Left ventricle myocardium inferior (tissue), 1 donor: ENCODE measurements at places on chromosomes 3 and 15. TPM values are rescaled to one million over a fixed set of nuclear protein-coding genes. Genes with fewer than 3 reads are reported as not detected.

The B2M gene
- total RNA-seq = 1,128 TPM

The AADAC gene
- total RNA-seq = not detected

The SI gene
- total RNA-seq = not detected

The GPR160 gene
- total RNA-seq = 0.99 TPM

The CCDC80 gene
- total RNA-seq = 171 TPM

The NKIRAS1 gene
- total RNA-seq = 20.8 TPM

The CCK gene
- total RNA-seq = not detected

The CHRNA5 gene
- total RNA-seq = 2.2 TPM

The SETD5 gene
- 49.9 TPM for total RNA-seq

The ARL6 gene
- 3.8 TPM for total RNA-seq

DNA sequence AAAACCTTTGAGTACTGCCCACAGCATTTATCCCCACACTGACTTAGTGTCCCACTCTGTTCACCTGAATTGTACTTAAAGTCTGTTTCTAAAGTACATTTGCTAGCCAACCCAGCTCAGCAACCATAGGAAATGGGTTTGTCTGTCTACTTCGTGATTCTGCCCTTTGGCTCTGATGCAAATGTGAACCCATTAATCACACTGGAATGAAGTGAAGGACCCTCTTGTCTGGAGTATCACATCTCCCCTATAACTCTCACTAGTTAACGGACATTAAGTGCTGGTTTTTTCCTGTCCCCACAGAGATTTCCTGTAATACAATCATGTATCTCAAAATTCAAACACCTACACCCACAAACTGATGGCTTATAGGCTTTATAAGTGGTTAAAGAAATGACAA, 20.5 kb downstream of the EID1 start:
- no peak for DNase-seq

DNA sequence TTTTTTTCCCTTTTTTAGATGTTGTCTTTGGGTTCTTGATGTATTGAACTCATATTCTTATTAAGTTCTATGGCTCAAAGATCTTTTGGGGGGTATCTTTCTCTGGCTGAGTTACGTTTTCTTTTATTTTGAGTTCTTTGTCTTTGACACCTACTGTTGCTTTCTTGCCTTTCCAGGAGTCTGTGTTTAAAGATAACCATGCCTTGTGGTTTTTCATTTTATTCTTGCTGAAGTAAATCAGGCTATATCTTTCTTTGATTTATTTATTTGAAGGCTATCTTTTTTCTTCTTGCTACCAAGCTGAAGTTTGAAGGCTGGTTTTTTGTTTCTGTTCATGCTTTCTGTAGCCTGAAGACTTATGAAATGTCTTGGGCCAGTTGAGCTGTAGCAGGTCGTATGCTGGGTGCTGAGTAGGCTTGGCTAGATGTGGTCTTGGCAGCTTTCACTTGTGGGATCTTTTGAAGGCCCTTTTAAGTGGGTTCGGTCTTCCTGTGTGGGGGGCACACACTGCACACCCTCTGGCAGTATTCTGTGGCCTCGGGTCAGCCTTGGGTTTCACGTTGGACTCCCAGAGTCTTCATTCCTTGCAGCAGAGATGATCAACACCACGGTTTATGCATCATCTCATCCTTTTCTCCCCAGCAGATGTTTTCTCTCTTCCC, 17.5 kb downstream of the SLCO3A1 start:
- no peak for DNase-seq

- DNase-seq = peak; percentile 63
Observed at GRCh38 chr15:73691396-73691795, 7.2 kb downstream of the CD276 start.

DNA sequence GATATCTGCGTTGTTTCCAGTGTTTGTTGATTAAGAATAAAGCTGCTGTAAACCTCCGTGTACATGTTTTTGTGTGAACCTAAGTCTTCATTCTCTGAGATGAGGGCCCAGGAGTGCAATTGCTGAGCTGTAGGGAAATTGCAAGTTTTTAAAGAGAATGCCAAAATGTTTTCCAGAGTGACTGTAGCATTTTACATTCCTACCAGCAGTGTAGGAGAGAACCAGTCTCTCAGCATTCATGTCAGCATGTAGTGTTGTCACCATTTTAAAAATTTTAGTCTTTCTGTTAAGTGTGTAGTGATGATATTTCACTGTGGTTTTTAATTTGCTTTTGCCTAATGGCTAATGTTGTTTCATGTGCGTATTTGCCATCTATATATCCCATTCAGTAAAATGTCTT, 3.4 kb upstream of the MGLL start:
- no peak for DNase-seq

DNA sequence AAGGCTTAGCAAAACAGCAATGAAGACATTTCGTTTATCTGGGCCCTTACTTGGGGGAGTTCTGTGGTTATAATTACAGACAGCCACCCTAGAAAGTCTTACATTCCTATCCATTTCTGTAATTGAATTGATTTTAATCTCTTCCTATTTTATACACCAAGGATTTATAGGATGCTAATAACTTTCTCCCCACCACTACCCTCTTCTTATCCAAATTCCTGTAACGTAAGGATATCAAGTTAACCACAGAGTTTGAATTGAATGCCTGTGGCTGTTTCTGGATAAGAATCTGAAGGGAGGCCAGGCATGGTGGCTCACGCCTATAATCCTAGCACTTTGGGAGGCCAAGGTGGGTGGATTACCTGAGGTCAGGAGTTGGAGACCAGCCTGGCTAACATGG, 78.6 kb downstream of the MLH1 start:
- DNase-seq = no peak

DNA sequence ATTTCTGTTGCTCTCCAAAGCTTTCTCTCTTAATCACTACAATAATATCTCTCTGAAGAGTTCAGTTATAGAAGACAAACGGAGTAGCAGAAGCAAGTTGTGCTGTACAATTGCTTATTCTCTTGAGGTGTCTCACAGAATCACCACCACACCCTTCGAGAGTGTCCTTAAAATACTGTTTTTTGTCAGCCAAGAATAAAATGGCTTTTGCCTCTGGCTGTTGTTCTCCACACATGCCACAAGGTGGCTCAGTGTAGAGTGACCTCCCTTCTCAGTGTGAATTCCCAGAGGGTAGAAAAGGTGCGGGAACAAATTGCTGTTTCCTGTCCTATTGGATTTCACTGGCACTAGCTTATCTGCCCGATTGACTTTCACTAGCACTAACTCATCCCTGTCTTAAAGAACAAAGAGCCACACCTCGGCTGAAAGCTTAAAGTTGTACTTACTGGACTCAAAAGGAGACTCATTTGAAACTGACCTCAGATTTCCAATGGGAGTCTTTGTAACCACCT, 134.2 kb upstream of the SATB1 start:
- no peak for DNase-seq

GRCh38 chr15:99677540-99678134, 55.6 kb downstream of the LYSMD4 start:
- DNase-seq = no peak

- no peak for DNase-seq
Observed at GRCh38 chr3:87191175-87191574, 35.9 kb upstream of the CHMP2B start.

- DNase-seq = no peak
Observed at GRCh38 chr3:8964436-8965370, 1.4 kb upstream of the RAD18 start.

DNA sequence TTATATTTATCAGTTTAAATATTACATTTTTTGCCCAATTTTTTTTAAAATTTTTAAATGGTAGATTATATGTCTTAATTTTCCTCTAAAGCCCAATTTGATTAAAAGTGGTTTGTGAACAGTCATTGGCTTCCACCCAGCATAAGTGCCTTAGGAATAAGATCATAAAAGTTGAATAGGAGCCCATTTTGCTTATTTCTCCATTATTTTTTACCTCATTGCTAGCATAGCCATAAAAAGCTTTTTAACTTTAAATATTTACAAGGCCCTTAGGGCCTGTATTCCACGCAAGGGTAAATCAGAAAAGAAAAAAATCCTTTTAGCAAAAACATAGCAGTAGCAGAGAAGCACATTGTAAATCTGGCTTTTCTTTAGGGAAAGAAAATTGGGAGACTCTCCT, 9.0 kb downstream of the TTC14 start:
- DNase-seq = no peak

DNA sequence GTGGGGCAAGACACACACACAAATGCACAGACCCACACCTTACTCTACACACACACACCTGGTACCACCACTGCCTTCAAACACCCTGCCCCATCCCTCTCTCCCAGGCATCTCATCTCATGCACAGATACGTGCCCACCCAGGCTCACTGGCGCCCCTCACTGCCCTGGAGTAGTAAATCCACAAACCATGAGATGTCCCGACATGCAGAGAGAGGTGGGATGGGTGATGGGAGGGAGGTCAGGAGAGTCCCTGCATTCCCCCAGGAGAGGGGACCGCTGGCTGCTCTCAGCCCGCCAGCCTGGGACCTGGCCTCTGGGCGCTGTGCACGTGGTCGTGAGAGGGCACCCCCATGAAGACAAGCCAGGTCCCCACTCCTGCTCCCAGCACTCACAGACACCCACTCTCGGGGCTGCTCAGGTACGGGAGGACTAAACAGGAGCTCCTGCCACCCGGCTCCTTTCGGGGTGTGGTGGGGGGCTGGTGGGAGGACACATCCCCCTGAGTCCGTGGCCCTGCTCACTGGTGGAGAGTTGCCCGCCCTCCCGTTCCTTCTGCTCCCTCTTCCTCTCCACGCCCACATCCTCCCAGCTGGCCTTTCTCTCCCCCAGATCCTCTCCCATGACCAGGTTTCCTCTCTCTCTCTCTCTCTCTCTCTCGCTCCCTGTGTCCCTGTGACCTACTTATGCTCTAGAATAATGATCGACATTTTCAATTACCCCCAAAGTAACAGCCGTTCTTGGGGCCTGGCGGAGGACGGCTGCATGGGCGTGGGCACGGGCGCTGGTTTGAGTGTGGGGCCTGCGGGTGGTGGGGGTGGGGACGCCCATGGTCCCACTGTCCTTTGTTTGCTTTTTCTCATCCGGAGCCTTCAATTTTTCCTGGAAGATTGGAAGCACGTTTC, 18.9 kb upstream of the CSPG4 start:
- DNase-seq = peak; percentile 63

- no peak for DNase-seq
Observed at GRCh38 chr3:106261396-106261795, 392.6 kb upstream of the CBLB start.

DNA sequence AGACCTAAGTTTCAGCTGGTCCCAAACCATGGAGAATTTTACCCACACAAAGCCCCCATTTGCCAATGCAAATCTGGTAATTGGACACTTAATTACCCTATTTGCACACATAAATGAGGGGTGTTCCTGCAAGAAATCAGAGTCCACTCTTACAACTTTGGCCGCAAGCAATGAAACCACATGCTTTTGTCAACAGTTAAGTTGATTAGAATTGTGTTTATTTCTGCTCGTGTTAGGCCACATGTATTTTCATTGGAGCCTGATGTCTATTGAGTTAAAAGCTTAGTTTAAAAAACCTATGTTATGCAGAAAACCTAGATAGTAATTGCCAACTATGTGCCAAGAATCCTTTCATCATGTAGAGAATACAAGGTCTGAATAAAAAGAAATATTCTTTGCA, 153.8 kb upstream of the CMC1 start:
- no peak for DNase-seq

- DNase-seq = no peak
Observed at GRCh38 chr3:186109897-186110803, 1.3 kb upstream of the ETV5 start.

- no peak for DNase-seq
Observed at GRCh38 chr3:32246079-32246675, 7.7 kb downstream of the CMTM8 start.

GRCh38 chr3:184543843-184544512, 17.6 kb upstream of the EPHB3 start:
- peak; percentile 49 for DNase-seq

DNA sequence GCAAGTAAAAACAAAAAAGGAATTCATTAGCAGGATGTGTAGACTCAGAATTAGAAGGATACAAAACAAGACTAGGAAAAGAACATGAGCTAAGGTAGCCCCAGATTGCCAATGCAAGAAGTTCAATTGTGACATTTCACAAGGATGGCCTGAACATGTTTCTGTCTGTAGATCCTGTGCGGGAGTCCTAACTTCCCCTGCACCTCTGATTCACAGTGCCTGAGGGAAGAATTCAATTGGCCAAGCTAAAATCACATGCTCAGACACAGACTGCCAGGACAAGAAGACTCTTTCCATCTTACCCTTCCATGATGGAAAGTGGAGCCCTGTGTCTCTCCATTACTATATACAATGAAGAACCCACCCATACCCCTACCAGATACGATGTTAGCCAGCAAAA, 251.5 kb downstream of the KCNH8 start:
- no peak for DNase-seq

GRCh38 chr3:149010966-149011365, 19.6 kb downstream of the GYG1 start:
- DNase-seq = no peak

DNA sequence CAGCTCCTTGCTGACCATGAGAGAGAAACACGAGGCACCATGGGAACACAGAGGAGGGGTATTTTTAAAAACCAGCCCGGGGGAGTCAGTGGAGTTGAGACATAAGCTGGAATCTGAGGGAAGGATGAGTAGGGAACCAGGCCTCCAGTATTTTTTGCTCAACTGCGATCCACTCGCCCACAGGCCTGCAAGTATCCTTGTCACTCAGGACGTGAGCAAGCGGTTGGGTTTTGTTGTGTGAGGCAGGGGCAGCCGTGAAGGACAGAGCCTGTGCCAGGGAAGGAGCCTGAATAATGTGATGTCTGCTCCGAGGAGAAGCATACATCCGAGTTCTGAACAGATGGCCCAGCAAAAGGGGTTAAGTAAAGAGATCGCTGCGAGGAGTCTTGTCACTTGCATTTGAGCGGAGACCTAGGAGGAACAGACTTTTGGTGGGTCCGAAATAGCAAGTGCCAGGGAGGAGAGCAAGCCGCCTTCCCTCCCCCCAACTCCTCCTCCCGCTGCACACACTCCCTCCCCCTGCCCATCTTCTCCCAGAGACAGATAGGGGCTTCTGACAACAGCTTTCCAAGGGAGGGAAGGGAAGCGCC, 20.4 kb upstream of the NTRK3 start:
- no peak for DNase-seq

DNA sequence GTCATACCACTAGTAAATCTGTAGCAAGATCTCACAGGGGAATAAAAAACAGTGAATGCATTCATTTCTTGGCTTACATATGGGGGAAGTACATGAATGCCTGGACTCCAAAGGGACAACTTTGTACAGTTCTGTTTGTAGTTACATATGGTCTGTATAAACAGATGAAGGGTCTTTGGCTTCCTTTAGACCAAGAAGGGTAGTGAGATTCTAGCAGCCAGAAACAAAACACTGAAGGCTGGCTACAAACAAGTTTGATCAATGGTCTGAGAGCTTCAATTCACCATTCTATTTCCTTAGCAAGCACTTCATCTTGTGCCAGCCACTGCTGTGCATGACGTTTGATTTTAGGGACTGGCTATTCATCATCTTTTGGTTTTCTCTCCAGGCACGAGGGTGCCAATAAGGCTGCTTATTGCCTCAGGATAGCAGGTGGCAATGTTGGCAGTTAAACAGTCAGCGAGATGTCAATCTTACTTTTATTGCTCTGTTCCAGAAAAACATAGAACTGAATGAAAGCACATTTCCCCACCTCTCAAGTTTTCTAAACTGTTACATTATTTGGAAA, 313.7 kb upstream of the COL8A1 start:
- DNase-seq = no peak
